Panc1 (cell line): ENCODE measurements at places on chromosomes 3 and 15. TPM values are rescaled to one million over a fixed set of nuclear protein-coding genes. Genes with fewer than 3 reads are reported as not detected.

The LRRN1 gene
- 0.13 TPM for total RNA-seq

The IL17RB gene
- 15.9 TPM for total RNA-seq

The PDZRN3 gene
- total RNA-seq, result not detected

The COL6A5 gene
- total RNA-seq, result not detected

The LSAMP gene
- total RNA-seq, result 3.1 TPM

The CCR8 gene
- total RNA-seq, result not detected
